Stimulated activated CD4-positive, alpha-beta T cell treated with anti-CD3 and anti-CD28 coated beads, Interleukin-4, amount 100 ng/mL, for 4 hours (primary cell): ENCODE measurements at places on chromosomes 13 and 19.
A peak's percentile ranks its signal among the peaks of the same experiment; 100 is the strongest.

DNA sequence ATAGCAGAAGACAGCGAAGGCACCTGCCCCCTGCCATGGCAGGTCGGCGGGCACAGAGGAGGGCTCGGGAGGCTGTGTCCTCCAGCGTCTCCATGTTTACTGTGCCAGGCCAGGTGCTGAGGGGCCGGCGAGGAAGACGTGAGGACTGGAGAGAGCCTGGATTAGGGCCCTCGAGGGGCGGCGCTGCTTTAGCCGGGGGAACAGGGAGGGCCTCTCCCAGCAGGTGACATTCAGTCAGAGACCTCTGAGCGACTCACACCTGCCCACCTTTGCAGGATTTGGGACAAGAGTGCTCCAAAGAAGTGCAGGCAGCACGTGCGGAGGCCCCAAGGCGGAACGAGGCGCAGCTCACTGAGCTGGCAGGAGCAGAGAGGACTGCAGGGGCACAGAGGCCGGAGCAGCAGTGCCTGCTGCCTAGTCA is 17.6 kb downstream of the KDM4B start:
- DNase-seq = no peak

DNA sequence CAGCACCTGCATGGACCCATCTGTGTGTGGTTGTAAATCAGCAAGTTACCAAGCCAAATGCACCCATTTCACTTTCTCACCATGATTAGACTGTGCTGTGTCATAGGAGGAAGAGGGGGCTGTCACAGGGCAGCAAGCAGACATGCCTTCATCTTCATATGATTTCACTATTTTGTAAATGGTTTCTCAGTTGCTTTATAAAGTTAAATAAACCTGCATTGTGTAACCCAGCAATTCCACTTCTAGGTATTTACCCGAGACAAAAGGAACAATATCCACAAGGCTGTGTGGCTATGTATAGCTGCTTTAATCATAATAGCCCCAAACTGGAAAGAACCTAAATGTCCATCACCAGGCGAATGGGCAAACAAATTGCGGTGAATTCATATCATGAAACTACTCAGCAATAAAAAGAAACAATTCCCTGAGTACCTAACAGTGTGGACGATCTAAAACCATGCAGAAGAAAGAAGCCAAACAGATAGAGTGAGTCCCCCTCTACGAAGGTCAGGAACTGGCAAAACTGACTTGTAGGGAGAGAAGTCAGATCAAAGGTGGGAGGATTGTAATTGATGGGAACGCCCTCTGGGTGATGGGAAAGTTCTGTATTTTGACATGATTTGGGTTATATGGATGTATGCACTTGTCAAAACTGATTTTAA is 185.4 kb downstream of the COL4A1 start:
- no peak for DNase-seq

GRCh38 chr19:32181216-32181920 is 164.0 kb upstream of the ZNF507 start:
- no peak for DNase-seq

DNA sequence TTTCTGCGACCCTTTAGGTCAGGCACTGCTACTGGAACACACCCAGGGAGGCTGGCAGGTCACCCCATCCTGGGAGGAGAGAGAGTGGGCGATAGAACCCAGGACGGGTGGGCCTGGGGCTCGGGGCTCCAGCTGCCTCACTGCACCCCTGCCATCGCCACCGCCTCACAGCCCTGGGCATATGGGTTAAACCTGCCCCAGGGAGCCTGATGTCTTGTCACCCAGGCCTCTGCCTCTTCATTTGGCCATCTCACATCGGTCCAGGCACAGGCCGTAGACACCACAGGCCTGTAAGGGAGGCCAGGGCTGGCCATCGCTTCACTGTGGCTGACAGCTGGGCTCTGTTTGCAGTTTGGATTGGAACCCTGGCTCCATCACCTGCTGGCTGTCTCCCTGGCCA is 10.2 kb downstream of the PRPF31 start:
- DNase-seq = no peak

GRCh38 chr19:39413272-39413910 is 922 bp downstream of the PLEKHG2 start:
- peak; percentile 20 for DNase-seq

DNA sequence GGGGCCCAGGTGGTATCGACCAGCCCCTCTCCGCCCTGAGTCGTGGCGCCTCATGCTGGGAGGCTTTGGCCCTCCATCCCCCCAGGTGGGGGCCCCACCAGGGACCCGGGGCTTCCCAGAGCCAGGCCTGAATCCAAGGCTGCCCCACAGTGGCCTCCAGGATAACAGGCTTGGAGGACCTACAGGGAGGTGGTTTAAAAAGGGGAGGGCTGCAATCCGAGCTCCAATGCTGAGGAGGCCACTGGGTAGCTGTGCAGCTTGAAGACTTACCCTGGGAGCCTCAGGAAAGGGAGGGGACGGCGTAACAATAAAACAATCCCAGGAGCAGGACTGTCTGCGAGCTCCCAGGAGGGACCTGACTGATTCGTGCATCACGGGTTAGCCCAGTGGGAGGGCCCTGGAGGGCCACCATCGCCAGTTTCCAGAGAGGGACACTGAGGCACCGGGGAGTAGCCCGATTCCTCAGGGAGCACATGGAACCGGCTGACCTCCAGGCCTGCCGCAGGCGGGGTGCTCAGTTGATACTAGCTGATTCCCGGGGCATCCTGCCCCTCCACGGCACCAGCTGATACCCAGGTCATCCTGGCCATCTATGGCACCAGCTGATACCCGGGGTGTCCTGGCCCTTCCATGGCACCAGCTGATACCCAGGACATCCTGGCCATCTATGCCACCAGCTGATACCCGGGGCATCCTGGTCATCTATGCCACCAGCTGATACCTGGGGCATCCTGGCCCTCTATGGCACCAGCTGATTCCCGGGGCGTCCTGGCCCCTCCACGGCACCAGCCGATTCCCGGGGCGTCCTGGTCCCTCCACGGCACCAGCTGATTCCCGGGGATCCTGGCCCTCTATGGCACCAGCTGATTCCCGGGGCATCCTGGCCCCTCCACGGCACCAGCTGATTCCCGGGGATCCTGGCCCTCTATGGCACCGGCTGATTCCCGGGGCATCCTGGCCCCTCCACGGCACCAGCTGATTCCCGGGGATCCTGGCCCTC is 3.7 kb upstream of the C2CD4C start:
- no peak for DNase-seq

GRCh38 chr13:20998649-20999415 is 62.6 kb downstream of the LATS2 start:
- DNase-seq = no peak

DNA sequence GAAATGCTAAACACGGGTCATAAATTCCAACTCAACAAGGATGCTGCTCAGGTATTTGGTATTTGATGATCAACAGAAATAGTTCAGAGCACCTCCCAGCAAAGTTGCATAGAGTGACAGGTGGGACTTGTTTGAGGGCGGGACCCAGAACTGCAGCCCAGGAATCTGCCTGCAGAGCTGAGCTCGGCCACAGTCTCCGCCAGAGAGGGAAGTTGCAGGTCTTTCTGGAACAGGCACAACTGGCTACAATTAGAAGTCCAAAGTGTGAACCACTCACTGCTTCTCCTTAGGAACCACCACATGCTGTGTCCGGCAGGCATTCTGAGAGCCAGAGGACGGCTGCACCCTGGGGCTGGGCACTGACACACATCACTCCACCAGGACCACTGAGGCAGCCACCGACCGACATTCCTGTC is 1.1 kb downstream of the SLC15A1 start:
- no peak for DNase-seq

- DNase-seq = no peak
Measured at GRCh38 chr13:110593430-110594130, 21.8 kb upstream of the NAXD start.

- peak; percentile 77 for DNase-seq
Measured at GRCh38 chr19:15629003-15629880, 11.5 kb upstream of the CYP4F3 start.

- DNase-seq = no peak
Measured at GRCh38 chr13:64819081-64819480, 2411.1 kb downstream of the PCDH9 start.

- DNase-seq = no peak
Measured at GRCh38 chr13:65881561-65882155, 1348.5 kb downstream of the PCDH9 start.

GRCh38 chr13:54901316-54901715 is 1872.7 kb downstream of the OLFM4 start:
- no peak for DNase-seq

DNA sequence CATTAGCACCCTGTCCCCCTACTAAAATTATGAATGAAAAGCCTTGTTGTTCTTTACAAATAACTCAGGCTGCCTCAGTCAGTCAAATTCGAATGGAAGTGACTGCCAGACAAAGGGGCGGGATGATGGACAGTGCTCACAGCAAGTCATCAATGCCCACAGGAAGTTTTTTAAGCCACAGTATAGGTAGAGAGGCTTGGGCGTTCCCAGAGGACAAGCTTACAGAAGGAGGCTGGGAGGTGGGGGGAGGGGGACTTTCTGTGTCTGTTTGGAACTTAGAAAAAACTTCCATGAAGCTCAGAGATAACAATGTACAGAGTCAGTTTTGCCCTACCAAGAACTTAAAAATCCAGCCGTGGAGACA is 18.5 kb upstream of the SPRY2 start:
- DNase-seq = no peak

DNA sequence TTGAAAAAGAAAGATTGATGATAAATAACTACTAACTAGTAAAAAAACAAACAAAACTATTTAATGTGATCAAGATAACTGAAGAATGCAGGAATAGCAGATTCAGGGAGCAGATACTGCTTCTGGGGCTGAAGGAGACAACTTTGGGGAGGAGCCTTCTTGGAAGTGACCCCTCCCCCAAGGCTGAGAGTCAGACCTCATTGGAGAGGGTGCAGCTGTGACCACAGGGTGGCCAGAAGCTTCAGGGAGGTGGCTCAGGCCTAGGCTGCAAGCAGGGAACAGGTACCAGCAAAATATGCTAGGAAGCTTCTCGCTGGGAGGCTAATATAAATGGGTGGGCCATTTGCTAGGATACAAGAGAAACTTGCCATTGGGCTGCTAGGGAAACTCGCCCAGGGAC is 149.9 kb downstream of the MYO16 start:
- DNase-seq = no peak

DNA sequence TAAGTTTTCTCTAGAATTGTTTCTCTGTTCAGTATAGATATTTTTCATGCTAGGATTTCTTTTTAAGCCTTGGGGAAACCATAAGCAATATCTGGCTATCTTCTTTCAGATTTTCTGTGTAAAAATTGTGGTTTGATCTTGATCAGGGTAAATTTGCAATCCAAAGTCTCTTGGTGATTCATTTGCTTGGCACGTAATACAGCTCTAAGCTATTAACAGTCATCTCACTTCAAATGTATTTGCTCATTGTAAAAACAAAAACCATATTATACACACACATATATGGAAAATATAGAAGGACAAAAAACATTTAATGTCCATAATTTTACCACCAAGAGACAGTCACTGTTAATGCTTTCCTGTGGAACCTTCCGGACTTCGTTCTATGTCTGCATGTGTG is 191.0 kb downstream of the SHISA2 start:
- DNase-seq = no peak
